ENCODE measurements at places on chromosomes 3 and 15. TPM values are rescaled to one million over a fixed set of nuclear protein-coding genes. Genes with fewer than 3 reads are reported as not detected.

CFAP91 gene
- polyA plus RNA-seq: 0.63 TPM

GRCh38 chr3:168341192-168341815 is 245.6 kb upstream of the GOLIM4 start:
- H3K36me3 ChIP-seq: no peaks in the 10 kb centered on the region
- DNase-seq: no peak
- no peak overlapping the region for H3K27ac ChIP-seq

TYRO3 gene
- polyA plus RNA-seq: 1.1 TPM

FAM81A gene
- polyA plus RNA-seq: 0.13 TPM

FBXO22 gene
- polyA plus RNA-seq: 40.6 TPM

NDUFB4 gene
- 124 TPM for polyA plus RNA-seq

ITPKA gene
- polyA plus RNA-seq: 0.92 TPM

DNA sequence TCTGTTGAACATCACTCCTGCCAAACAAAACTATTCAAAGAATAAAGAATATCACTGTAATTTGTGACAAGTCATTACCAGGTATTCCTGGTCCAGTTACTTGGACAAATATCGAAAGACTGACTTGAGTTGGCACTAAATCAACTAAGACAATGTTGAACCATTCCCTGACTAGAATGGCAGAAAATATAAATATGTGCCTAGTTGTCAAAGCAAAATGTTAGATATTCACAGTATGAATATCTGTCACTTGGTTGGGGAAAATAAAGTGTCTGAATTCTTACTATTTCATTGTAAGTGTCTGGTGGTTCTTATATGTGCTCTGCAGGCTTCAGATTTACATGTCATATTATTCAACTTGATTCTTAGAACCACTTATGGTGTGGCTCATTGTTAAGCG is 470.2 kb downstream of the NAALADL2 start:
- H3K27me3 ChIP-seq: no peaks in the 10 kb centered on the region
- H3K4me1 ChIP-seq: no peaks in the 10 kb centered on the region
- H3K27ac ChIP-seq: no peak overlapping the region
- DNase-seq: no peak
- H3K36me3 ChIP-seq: no peaks in the 10 kb centered on the region

DNA sequence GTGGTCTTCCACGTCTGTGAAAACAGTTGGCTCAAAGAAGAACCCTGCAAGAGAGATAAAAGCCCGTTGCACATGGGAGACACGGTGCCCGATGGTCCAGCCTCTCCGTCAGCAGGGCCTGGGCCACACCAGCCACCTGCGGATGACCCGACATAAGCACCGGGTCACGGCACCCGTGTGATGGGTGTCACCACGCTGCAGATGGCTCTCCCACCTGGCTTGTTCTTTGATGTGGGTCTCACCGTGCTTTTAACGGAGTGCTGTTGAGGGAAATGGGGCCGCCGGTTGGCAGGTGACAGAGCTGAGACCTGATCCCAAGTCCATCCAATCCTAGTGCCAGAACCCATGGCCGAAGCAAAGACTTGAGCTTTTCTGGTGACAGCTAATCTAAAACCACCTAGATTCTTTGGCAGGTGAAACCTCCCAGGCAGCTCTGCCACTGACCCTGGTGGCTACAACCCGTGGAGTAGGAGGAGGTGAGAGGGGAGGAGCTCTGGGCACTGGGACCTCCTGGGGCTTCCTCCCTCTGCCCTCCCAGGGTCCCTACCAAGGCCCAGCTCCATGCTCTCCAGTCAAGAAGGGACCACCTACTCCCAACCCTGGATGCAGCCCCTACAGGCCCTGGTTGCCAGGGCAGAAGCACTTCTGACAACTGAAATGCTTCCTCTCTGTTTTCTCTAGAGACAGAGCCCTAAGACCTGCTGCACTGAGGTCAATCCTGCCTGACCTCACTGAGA is 23.4 kb upstream of the SLC41A3 start:
- peaks cover 81% of the 10 kb centered on the region for H3K36me3 ChIP-seq
- no peaks in the 10 kb centered on the region for H3K4me1 ChIP-seq
- H3K27ac ChIP-seq: no peak overlapping the region

DNA sequence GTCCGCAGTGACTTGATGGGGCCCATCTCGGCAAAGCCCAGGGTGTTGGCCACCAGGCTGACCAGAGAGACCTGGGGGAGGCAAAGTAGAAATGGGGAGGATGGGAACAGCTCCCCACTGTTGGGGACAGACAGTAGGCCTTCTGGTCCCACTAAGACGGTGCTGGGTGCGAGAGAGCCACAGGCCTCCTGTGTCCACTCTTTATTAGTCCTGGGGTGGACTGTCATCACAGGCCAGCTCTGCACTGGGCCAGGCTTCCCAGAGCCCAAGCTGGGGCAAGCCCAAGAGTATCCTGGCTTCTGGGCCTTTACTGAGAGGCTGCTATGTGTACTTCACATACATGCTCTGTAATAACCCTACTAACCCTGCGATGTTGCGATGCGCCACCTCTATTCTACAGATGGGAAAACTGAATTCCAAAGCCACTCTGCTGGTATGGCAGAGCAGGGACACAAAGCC is 66.4 kb downstream of the EXOG start:
- H3K4me3 ChIP-seq: no peak overlapping the region
- no peaks in the 10 kb centered on the region for H3K36me3 ChIP-seq
- no peak for DNase-seq
- H3K27me3 ChIP-seq: no peaks in the 10 kb centered on the region

CHP1 gene
- 87.4 TPM for polyA plus RNA-seq

DNA sequence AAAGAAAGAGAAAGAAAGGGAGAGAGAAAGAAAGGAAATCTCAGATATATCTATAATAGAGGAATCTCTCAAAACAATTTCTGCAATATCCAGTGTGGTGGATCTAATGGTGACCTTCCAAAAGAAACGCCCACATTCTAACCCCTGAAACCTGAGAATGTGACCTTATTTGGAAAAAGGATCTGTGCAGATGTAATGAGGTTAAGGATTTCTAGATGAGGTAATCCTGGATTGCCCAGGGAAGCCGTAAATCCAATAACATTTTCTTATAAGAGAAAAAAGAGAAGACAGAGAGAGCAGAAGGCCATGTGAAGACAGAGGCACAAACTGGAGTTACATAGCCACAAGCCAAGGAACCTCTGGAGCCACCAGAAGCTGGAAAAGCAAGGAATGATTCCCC is 307.6 kb downstream of the ZBTB20 start:
- H3K36me3 ChIP-seq: no peaks in the 10 kb centered on the region
- DNase-seq: no peak
- no peaks in the 10 kb centered on the region for H3K4me1 ChIP-seq
- H3K27ac ChIP-seq: no peak overlapping the region
- no peak overlapping the region for H3K4me3 ChIP-seq

DNA sequence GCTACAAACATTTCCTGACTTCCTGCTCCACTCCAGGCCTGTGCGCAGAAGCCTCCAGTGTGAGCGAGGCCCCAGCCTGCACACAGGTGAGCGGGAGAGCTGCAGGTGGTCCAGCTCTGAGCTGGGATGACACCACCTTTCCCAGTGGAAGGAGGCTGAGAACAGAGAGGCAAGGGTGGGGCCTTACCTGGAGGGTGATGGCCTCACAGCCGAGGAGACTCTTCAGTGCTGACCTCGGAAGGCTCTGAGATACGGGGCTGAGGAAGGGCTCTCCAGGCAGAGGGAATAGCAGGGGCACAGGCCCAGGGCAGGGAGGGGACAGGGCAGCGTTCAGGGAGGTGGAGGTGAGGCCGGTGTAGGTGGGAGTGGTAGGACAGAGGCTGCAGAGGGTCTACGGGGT is 70.8 kb downstream of the EFCAB12 start:
- H3K4me3 ChIP-seq: no peak overlapping the region
- no peaks in the 10 kb centered on the region for H3K27me3 ChIP-seq
- no peaks in the 10 kb centered on the region for H3K36me3 ChIP-seq
- DNase-seq: no peak

GRCh38 chr15:93399121-93399520 is 310.1 kb upstream of the RGMA start:
- no peak overlapping the region for H3K4me3 ChIP-seq
- H3K36me3 ChIP-seq: no peaks in the 10 kb centered on the region
- H3K27me3 ChIP-seq: peaks cover 3% of the 10 kb centered on the region
- H3K4me1 ChIP-seq: no peaks in the 10 kb centered on the region

DNA sequence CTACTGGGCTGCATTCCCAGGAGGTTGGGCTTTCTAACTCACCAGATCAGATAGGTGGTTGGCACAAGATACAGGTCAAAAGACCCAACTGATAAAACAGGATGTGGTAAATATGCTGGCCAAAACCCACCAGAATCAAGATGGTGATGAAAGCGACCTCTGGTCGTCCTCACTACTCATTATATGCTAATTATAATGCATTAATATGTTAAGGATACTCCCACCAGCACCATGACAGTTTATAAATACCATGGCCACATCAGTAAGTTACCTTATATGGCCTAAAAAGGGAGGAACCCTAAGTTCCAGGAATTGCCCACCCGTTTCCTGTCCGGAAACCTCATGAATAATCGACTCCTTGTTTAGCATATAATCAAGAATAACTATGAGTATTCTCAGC is 31.6 kb downstream of the CFAP44 start:
- no peaks in the 10 kb centered on the region for H3K27me3 ChIP-seq
- no peak overlapping the region for H3K4me3 ChIP-seq
- H3K27ac ChIP-seq: no peak overlapping the region
- DNase-seq: no peak
- H3K4me1 ChIP-seq: no peaks in the 10 kb centered on the region
- no peaks in the 10 kb centered on the region for H3K36me3 ChIP-seq

CFAP92 gene
- 0.06 TPM for polyA plus RNA-seq

DNA sequence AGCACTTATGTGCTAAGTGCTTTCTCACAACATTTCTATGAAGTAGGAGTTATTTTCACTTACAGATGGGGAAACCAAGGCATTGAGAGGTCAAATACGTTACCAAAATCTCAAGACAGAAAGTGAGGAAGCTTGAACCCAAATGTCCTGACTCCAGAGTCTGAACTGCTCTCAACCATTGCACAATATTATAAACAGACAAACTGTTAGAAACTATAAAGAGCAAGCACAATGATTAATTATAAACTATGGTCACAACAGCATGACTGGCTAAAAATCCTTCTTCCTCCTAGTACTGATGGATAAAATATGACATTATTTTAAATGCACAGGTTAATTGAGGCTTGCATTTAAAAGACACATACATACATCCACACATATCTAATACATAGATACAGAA is 77.9 kb upstream of the ASB14 start:
- no peaks in the 10 kb centered on the region for H3K27me3 ChIP-seq
- no peak overlapping the region for H3K4me3 ChIP-seq
- no peaks in the 10 kb centered on the region for H3K36me3 ChIP-seq
- no peak for DNase-seq
- no peaks in the 10 kb centered on the region for H3K4me1 ChIP-seq

- no peaks in the 10 kb centered on the region for H3K27me3 ChIP-seq
- DNase-seq: peak; percentile 84
- H3K36me3 ChIP-seq: no peaks in the 10 kb centered on the region
- no peak overlapping the region for H3K4me3 ChIP-seq
- H3K4me1 ChIP-seq: peaks cover 22% of the 10 kb centered on the region
Observed at GRCh38 chr15:40044717-40045571, 6.0 kb upstream of the SRP14 start.

DNA sequence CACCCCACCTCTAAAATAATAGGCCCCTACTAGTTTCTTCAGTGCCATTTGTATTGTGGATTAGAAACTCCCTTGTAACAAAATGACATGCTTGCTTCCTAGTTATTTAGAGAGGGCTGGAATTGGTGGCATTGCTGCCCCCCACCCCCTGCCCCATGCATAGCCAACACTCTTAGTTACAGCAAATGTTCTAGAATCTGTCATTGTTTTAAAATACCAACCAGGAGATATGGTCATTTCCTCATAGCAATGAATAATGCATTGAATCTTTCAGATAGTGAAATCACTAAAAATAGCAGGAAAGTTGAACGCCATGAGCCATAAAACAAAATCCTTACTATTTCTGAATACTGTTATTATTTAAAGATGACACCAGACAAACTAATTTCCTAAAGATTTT is 292.5 kb downstream of the ARPP21 start:
- no peaks in the 10 kb centered on the region for H3K27me3 ChIP-seq
- DNase-seq: no peak
- H3K4me1 ChIP-seq: no peaks in the 10 kb centered on the region
- H3K27ac ChIP-seq: no peak overlapping the region
- H3K36me3 ChIP-seq: no peaks in the 10 kb centered on the region

CHRM5 gene
- polyA plus RNA-seq: 0.38 TPM

GRCh38 chr3:149417174-149417573 is 39.7 kb upstream of the TM4SF1 start:
- peak overlapping the region; percentile 35 for H3K4me3 ChIP-seq
- DNase-seq: no peak
- peaks cover 3% of the 10 kb centered on the region for H3K4me1 ChIP-seq
- no peaks in the 10 kb centered on the region for H3K27me3 ChIP-seq
- H3K27ac ChIP-seq: peak overlapping the region; percentile 23

DNA sequence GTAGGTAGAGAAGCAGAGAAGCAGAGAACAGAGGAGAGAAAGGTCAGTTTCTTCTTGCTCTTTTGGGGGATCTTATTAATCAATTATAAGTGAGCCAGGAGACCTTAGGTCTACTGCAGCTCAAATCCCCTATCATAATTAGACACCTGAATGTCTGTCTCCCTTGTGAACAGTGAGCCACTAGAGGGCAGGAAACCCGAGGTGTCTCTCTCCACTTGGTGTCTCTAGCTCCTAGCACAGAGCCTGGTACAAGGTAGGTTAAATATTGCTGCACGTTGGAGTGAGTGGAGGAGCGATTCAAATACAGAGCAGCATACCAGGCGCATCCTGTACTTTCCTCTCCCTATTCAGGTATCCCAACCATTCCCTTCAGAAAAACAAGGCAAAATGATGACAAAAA is 2.0 kb upstream of the ST8SIA2 start:
- DNase-seq: no peak
- H3K36me3 ChIP-seq: no peaks in the 10 kb centered on the region
- H3K27me3 ChIP-seq: peaks cover 10% of the 10 kb centered on the region
- no peak overlapping the region for H3K27ac ChIP-seq
- H3K4me1 ChIP-seq: peaks cover 15% of the 10 kb centered on the region

GRCh38 chr15:76844096-76844495 is 61.0 kb downstream of the SCAPER start:
- H3K27ac ChIP-seq: no peak overlapping the region
- H3K4me1 ChIP-seq: no peaks in the 10 kb centered on the region
- no peak overlapping the region for H3K4me3 ChIP-seq
- no peak for DNase-seq

DNA sequence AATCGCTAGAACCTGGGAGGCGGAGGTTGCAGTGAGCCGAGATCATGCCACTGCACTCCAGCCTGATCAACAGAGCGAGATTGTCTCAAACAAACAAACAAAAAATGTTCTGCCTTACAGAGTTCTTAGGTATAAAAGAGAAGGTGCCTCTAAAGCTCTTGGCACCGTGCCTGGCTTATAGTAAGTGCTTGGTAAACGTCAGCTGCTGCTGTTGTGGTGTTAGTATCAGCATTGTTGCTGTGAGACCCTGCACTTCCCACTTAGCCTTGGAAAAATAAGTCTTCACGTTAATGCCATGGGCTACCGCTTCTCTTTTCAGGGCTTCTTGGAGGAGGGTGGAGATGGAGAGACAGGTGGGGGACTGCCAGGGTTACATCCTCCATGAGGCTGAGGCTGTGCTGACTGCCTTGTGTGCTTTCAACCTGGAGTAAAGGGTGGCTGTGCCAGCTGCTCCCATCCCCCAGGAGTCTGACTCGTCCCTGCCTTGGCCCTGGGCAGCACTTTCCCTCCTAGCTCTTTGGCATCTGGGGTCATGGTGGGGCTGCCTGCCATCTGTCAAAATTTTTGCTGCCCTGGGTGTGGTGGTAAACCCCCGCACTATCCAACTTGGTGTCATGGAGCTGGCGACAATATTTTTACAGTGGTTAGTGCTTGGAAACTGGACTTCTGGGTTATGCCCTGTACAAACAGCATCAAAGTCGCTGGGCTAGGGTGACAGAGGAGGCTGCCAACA is 17.8 kb downstream of the FLNB start:
- no peaks in the 10 kb centered on the region for H3K36me3 ChIP-seq
- no peaks in the 10 kb centered on the region for H3K27me3 ChIP-seq
- H3K27ac ChIP-seq: peak overlapping the region; percentile 36
- DNase-seq: no peak

TMEM212 gene
- not detected for polyA plus RNA-seq

All from liver (tissue), 10 donors.